ENCODE measurements at places on chromosomes 3 and 15.
A peak's percentile ranks its signal among the peaks of the same experiment; 100 is the strongest.

GRCh38 chr15:94667109-94667508 lies 435.7 kb downstream of the MCTP2 start:
- DNase-seq = no peak

DNA sequence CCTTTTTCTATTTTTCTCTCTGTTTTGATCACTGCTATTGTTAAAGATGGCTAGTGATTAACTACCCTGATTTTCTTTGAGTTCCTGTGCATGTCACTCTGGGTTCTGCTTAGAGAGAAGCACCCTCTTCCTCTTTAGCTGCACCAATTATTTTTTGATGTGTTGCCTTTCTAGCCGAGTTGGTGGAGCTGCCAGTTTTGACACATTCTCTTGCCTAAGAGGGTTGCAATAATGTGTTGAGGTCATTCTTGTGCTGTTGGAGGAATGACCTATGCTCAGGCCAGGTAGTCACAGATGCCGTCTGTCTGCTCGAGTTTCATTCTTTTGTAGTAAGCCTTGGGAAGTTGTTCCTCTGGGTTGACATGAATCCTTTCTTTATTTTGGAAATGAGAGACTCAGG lies 84.6 kb upstream of the DPH6 start:
- no peak for DNase-seq

DNA sequence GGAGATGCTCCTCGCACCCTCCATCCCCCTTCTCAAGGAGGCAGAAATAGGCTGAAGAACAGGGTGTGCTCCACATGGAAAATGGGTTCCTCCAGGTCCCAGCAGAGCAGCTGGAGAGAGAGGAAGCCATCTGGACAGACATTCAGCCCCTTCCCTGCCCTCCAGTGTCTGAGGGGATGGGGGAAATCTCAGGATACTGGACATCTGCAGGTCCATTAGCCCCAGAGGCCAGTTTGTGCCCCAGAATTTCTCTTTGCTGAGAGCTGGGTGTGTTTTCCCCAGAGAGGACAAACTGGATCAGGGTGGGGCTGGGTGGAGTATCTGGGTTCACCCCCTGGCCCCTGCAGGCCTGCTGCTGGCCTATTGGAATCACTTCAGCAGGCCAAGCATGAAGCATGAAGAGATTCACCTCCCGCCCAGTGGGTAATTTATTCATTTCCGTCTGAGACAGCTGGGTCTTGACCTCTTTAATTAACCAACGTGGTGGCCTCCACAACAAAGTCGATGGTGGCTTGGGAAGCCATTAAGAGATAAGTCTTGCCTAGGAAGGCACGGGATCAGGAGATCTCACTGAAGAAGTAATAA lies 4.6 kb downstream of the FAM3D start:
- no peak for DNase-seq

GRCh38 chr3:134106580-134106979 lies 76.9 kb upstream of the SLCO2A1 start:
- no peak for DNase-seq

- peak; percentile 59 for DNase-seq
These were observed 36.8 kb downstream of the ATP1B3 start for GRCh38 chr3:141913150-141913811.

GRCh38 chr15:73681063-73681462 lies 3.1 kb upstream of the CD276 start:
- no peak for DNase-seq

DNA sequence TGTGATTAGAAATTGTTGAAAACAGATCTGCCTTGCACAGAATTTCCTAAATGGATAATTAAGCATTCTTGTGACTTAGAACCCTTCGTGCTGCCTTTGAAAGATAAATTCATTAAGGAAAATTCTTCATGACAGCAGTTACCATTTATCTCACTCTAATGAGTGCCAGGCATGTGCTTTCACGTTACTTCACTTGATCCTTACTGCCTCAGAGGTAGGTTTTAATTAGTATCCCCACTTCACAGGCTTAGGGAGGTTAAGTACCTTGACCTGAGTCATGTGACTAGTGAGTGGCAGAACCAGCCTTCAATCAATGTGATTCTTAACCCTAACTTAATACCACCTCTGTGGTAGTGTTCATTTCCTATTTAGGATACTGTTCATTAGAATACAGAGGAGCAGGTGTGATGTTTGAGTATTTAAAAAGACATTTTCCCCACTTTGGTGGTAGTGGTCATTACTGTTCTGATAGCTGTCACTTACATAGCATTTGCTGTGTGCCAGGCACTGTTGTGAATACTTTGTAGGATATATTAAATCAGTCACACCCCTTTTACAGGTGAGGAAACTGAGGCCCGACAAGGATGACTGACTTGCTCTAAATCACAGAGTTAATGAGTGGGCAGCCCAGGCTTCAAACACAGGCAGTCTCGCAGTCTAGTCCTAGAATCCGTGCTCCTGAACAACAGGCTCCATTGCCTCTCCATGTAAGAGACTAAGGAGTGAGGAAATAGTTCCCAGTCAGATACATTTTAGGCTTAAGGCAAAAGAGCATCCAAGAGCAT lies 57.9 kb downstream of the RLBP1 start:
- no peak for DNase-seq

GRCh38 chr15:41340189-41340695 lies 7.6 kb downstream of the NUSAP1 start:
- DNase-seq = no peak

DNA sequence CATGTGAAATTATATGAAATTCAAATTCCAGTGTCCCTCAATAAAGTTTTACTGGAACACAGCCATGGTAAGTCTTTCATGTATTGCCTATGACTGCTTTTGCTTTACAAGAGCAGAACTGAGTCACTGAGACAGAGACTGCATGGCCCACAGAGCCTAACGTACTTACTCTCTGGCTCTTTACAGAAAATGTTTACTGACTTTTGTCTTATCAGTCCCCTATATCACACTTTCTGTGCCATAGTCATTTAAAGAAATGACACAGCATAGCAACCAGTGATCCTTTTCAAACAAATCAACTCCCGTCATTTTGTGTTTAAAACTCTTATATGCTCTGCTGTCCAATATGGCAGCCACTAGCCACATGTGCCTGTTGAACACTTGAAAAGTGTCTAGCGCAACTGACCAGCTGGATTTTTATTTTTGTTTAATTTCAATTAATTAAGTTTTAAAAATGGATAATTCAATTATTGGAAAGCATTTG lies 129.7 kb upstream of the CDIN1 start:
- DNase-seq = no peak

- no peak for DNase-seq
These were observed 129.0 kb upstream of the SLC7A14 start for GRCh38 chr3:170714562-170715535.

DNA sequence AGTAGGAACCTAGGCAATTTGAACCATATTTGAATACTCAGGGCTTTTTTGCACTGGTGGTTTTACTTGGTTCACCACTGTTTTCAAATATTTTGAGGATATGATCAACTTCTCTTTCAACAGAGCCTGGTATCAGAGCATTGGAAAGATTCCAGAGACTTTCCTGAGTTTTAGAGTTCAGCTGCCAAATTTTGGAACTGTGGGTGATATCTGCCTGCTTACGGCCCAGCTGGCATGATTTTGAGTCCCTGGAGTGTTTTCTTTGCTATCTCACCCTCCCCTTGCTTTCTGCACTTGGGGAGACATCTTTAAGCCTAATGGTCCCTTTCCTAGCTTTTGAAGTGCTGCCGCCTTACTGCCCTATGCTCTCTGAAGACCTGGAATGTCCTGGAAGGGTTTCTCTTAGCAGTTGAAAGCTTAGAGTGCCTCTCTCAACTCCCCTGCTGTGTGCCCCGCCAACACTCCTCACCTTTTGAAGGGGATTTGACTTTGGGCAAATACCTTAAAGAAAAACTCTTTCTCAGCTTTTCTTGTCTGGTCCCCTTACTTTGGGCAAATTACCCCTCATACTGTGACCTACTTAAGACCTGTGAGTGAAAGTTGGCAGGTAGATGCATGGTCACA lies 539.1 kb downstream of the MFSD1 start:
- DNase-seq = no peak

DNA sequence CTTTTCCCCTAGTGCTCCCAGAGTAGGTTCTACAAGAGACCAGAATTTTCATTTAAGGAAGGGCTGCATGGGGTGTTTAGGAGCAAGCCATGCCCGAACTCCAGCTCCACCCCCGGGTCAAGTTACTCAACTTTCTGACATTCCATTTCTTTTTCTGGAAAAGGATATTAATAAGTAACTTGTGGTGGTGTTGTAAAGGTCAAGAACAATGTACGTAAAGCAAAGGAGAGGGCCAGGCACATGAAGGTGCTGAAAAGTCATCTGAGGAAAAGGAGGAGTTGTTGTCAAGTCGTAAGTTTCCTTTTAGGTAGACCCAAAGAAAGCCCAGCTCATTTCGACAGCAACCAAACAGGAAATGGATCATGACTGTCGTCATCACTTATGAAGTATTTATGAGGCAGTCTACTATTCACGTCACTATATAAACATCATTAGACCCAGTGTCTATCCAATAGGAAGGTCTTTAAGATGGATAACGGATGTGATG lies 319.6 kb upstream of the IL12A start:
- no peak for DNase-seq

DNA sequence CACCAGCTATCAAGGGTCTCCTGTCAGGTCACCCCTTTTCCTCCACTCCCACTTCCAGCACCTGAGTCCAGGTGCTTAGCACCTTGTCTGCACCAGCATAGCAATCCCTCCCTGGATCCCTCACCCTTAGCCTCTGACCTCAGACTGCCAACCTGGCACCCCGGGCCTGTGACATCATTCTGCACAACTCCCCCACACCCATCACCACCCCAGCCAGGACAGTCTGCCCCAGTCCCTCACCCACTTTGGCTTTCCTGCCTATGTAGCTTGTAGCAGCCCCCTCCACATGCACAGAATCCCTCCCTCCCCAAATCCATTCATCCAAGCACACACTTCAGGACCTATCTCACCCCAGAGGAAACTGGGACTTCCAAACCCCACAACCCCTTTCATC lies 819 bp upstream of the PLXNB1 start:
- DNase-seq = no peak

- DNase-seq = no peak
These were observed 93.9 kb downstream of the OPA1 start for GRCh38 chr3:193686665-193687483.

GRCh38 chr15:77387365-77388105 lies 32.4 kb downstream of the PEAK1 start:
- no peak for DNase-seq

DNA sequence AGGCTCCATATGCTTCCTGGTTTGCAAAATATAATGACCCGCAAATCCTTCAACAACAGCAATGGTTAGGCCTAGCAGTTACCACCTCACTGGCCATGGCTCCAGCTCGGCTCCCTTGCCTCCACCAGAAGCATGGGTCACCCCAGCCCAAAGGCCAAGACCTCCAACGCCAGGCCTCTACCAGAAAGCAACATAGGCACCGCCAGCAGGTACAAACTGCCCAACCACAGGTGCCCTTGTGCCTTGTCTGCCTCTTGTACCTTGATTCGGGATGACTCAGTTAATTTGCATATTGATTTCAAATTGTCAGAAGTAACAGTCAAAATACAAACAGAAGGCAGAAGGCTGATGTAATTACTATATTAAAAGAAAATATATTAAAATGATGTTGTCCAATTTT lies 124.7 kb downstream of the IL5RA start:
- DNase-seq = no peak

DNA sequence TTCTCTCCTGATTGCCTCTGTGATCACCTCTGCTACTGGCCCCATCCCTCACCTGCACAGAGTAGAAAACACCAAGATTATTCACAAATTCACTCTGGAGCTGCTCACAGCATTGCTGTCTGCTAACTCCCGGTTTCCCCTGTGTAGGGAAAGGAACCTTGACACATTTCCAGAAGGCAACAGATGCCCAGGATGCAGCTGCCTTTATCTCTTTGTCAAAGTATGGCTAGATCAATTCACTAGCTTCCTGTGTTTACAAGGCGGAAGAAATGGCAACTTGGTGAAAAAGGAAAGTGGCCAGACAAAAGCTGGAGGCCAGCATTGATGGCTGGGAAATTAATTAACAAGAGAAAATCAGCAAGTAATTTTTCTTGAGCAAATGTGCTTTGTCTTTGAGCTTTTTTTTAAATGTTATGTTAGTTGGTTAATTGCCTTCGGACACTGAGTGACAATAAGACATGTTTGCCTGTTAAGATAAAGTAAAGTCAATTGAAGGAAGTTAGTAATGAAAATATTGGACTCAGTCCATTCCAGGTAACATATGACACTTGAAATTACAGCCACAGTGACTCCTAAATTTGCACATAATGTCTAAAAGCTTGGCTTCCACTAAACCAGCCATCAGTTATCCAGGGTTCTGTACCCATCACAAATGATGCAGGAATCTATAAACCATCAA lies 394.6 kb upstream of the IL12A start:
- DNase-seq = no peak

- DNase-seq = no peak
These were observed 15.7 kb upstream of the RPLP1 start for GRCh38 chr15:69436951-69437350.

- no peak for DNase-seq
These were observed 255.8 kb downstream of the EPHA3 start for GRCh38 chr3:89363171-89363570.

All from germinal center (tissue), 1 donor.